NCI-H187 treated with DMSO at 0.1 percent for 48 hours (cell line): ENCODE measurements at places on chromosomes 7 and 10.

DNA sequence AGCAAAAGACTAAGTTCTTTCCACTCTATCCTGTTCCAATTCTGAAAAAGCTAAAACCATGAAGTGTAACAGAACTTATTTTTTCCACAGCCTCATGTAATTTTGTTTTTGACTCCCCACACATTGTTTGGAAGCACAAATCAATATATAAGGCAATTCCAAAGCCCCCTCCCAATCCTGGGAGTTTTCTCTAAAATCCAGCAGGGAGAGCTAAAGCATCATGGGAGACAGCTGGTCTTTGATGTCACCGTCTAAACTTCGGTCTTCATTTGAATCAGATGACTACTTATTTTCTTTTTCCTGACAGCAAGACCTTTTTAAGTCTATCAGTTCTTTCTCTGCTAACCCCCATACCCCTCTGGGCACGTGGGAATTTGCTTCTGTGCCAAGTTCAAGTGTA lies 33.3 kb upstream of the PON1 start:
- DNase-seq: no peak

DNA sequence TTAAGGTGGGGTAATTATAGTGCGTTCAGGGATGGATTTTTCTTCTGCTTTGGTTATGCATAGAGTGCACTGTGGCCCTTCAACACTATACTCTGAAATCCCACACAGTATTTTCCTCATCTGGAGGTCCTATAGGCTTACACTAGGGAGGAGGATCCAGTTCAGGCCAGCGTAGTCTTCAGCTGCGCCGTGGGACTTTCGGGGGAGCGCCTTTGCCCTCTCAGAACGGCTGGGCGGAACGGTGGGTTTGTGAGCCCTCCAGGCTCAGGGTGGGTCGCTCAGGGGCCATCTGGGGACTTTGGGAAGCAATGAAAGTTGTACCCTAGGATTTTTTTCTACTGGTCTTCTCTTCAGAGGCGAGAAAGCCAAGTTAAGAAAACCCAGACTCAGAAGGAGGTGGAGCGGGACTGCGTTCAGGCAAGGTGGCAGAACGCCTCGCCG lies 652 bp upstream of the VPS26A start:
- DNase-seq: no peak

GRCh38 chr7:149334930-149335329 lies 72.9 kb downstream of the ZNF783 start:
- DNase-seq: no peak

GRCh38 chr7:44259547-44260457 lies 59.0 kb downstream of the YKT6 start:
- no peak for DNase-seq
